ENCODE measurements at places on chromosomes 12 and 14.

DNA sequence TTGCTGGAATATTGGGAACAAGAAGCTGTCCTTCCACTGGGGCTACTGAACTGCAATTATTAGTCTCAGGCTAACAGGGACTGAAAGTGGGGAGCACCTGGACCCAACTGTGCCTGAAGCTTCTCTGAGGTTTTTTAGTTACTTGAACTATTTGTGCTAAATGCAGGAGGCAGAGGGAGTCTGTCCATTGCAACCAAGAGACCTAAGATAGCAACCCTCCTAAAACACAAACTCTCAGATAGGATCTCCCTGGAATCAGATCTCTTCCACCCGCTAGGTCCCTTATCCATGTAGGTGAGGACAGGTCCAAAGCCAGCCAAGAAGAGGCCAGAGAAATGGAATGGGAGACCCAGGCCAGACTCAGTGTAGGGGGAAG, 58.1 kb downstream of the NCOR2 start:
- no peak for DNase-seq

GRCh38 chr14:36791402-36791801, 129.7 kb downstream of the PAX9 start:
- no peak for DNase-seq

- no peak for DNase-seq
Measured at GRCh38 chr12:80498059-80498728, 54.2 kb downstream of the PTPRQ start.

DNA sequence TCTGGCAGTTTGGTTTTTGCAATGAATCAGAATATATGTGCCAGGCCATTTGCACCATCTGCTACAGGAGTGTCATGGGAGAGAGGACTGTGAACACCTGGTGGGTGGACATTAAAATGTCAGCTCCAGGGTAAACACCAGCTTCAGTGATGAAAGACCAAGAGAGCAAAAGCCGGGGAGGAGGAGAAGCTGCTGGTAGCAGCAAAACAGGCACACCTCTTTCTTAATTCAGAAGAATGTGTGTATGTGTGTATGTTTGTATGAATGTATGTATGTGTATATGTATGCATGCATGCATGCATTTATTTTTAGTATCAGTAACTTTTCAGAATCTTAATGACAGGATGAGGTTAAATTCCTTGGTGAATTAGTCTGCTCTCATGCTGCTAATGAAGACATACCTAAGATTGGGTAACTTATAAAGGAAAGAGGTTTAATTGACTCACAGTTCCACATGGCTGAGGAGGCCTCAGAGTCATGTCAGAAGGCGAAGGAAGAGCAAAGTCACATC, 357.4 kb upstream of the PRICKLE1 start:
- no peak for DNase-seq

- peak; percentile 66 for DNase-seq
Measured at GRCh38 chr14:97458661-97459579, 661.7 kb downstream of the VRK1 start.

DNA sequence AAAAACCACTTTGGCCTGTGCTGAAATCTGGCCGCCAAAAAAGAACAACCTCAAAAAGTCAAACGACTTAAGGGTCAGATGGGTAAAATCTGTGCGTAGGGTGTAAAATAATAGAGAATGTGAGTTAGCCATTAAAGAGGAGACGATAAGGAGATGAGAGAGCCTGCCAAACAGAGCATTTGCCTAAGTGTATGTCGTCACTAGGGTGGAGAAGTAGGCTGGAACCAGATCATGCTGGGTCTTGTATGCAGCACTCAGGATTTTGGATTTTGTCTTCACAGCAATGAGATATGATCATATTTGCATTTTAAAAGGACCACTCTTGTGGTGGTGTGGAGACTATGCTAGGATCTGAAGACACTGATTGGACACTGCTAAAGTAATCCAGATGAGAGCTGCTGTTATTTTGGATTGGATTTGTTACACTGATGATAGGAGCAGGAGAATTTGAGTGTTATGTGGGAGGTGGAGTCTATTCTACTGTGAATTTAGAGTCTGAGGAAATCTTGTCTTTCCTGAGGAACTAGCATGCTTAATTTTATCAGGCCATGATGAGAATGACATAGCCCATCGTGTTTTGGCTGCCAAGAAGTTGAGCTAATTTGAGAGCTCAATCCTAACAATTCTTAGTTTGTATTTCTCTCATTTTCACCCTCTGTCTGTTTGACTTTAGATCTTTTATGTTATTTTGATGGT, 24.8 kb upstream of the DBX2 start:
- no peak for DNase-seq

DNA sequence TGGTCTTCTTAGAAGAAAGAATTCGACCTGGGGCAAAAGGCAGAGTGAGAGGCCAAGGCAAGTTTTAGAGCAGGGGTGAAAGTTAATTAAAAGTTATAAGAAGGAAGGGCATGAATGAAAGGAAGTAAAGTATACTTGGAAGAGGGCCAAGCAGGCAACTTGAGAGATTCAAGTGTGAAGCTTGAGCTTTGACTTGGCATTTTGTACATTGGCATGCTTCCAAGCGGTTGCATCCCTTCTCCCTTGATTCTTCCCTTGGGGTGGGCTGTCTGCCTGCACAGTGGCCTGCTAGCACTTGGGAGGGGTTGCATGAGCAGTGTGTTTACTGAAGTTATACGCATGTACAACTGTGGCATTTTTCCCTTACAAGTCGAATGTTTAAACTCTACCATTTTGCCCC, 74.8 kb upstream of the MGAT4C start:
- DNase-seq, result no peak

GRCh38 chr12:93245543-93245942, 132.2 kb upstream of the NUDT4 start:
- peak; percentile 5 for DNase-seq

- DNase-seq, result no peak
Measured at GRCh38 chr12:107891967-107892366, 117.5 kb downstream of the ASCL4 start.

DNA sequence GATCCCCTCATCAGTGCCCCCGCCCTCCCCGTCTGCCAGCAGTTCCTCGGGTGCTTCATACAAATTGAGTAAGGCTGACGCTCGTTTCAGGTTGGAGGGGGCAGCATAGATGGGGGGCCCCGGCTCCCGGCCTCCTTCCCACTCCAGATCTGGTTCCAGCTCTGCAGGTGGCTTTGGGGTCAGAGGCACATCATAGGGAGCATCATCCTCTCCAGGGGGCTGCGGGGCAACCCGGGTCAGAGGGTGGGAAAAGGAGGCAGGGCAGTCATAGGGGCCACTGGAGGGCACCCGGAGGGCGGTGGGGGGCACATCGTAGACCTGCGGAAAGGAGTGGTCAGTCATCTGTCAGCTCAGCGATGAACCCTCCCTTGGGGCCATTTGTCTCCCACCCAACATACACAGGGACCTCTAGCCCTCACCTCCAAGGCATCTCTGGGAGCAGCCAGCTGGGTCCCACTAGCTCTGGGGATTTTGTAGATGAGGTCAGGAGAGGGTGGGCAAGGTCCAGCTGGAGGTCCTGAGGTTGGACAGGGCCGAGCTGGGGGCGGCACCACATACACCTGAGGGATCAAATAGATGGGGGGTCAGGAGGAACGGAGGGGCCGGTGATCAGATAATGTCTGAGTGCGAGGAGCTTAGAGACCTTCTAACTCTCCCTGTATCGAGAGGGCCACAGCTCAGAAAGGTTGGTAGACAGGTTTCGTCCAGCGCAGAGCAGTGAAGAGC, 5.1 kb downstream of the EFS start:
- no peak for DNase-seq

GRCh38 chr12:11829764-11830194, 180.3 kb downstream of the ETV6 start:
- DNase-seq, result no peak

DNA sequence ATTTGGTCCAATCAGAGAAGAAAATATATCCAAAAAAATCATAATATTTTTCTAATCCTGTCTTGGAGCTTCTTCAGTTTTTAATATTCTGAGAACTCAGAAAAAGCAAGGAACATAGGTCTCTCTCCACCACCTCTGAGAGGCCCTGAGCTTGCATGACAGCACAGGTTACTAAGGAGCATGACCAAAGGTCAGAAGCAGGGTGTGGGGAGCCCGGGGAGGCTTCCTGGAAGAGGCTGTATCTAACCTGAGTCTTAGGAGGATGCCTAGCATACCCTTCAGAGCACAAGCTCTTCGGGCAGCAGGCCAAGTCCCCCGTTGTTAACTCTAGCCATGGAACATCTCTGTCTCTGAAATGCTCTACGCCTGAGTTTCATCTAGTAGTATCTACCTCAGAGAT, 15.7 kb upstream of the STON2 start:
- DNase-seq, result no peak

DNA sequence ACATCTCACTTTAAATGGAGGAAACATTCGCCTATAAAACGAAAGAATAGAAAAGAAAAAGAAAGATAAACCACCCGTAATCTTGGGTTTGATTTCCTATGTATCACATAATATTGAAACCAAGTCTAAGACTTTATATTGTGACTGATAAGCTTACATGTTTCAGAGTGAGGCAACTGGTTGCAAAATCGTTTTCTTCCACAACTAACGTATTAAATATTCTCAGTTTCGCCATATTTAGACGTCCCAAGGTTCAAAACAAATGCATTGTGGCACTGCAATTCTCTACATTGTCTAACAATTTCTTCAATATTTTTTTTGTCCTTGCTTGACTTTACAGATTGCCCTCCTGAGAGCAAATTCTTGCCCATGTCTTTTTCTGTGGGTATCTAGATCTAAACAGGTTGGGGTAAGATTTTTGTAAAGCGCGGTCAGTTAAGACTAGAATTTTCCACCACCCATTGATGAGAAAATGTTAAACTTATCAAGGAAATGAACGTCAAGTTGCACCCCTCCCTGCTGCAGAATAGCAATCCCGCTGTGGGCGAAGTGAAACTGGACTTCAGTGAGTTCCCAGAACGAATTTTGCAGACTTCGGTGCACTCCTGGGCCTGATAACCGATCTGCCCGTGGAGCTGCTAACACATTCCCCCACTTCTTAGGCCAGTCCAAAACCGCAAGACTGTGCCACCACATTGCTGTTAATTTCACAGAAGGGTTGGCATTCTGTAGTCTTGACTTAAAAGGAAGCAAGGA, 2.7 kb downstream of the TBX3 start:
- DNase-seq, result no peak

DNA sequence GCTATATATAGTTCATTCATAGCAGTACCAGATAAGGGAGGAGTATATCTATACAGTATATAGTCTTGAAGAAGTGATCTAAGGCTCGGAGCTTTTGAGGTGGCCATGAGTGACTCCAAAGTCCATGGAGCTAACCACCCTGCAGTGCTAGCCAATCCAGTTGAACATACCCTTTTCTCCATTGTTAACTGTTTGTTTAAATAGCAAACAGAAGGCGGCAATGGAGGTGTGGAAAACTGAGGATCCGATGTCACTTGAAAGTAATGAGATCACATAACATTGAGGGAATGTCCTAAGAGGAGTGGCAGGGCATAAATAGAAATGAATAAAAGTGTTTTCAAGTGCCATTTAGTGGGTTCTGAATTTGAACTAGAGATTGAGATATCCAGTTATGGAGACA, 12.4 kb upstream of the SNAPC1 start:
- no peak for DNase-seq

GRCh38 chr14:21039585-21040369, 2.4 kb upstream of the RNASE7 start:
- DNase-seq, result no peak

GRCh38 chr14:71856199-71856919, 75.9 kb upstream of the RGS6 start:
- no peak for DNase-seq

All from stimulated activated CD8-positive, alpha-beta memory T cell treated with anti-CD3 and anti-CD28 coated beads, Interleukin-12 subunit alpha, Interleukin-12 subunit beta, amount 100 ng/mL, for 1 hour (primary cell).